ENCODE measurements at places on chromosomes 2 and 18.

DNA sequence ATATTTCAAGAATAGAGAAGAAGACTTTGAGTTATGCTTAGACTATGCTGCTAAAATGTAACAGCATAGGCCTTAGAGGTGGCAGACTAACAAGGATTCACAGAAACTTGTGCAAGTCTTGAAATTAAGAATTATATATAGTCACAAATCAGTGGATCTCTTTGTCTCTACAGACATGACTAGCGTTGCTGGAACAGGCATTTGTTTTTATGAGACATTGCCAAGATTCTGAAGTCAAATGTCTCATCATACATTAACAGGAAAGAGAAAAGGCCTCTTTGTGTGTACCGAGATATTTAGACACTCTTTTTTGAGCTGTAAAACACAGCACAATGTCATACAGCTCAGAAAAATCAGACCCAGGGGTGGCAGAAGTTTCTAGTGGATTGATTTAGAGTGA lies 207.1 kb downstream of the TMX3 start:
- DNase-seq: no peak

DNA sequence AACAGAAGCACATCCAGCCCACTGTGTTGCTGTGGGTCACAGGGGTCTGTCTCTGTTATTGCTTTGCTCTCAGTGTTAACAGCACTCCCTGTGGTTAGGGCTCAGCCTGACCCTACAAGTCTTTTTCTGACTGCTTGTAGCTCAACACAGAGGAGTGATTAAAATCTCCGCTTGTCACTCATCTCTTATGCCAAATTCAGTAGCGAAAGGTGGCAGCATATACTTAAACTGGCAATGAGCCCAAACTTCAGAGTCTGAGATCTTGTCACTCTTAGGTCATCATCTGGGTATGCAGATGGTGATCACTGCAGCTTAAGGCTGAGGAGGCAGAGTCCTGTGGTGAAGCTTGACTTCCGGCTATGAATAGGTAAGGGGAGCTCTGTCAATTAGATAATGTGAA lies 63.3 kb upstream of the CSRNP3 start:
- no peak for DNase-seq

DNA sequence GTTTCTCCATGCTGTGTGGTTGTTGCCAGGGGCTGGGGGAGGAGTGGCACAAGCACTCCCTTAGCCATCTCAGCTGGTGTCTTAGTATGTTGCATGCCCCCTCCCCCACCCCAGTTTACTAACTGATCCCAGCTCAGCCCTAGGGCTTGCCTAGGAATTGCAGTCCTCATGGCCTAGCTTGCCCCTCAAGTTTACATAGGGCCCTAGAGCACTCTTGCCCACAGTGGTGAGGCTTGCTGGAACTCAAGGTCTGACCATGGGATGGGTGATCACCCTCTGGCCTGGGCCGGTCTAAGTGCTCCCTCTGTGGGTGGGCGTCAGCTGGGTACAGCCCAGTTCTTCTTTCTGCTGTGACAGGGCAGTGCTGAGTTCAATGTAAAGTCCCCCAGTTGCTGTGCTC lies 156.1 kb upstream of the PIEZO2 start:
- DNase-seq: no peak

DNA sequence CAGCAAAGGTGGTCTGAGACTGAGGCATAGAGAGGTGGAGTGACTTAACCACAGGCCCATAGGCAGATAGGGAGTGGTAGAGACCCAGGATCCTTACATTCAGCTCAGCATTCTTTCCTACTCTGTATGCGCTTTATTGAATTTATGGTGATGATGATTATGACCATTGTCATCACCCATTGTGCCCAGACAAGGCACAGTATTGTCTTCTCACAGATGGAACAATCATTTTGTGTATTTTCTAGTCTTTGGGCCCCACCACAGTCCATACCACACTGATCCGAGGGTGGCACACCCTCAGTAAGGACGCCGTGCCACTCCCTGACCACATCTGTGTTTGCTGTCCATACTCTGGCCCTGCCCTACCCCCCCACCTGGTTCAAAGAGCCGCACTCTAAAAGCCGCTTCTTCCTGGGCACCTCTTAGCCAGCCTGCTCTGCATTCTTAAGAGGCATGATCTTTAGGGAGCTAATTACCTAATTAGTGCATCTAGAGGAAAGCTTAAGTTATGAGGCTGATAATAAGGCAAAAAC lies 179.6 kb upstream of the SMAD2 start:
- DNase-seq: no peak

- DNase-seq: no peak
Measured at GRCh38 chr18:61988100-61988499, 95.3 kb upstream of the RNF152 start.

DNA sequence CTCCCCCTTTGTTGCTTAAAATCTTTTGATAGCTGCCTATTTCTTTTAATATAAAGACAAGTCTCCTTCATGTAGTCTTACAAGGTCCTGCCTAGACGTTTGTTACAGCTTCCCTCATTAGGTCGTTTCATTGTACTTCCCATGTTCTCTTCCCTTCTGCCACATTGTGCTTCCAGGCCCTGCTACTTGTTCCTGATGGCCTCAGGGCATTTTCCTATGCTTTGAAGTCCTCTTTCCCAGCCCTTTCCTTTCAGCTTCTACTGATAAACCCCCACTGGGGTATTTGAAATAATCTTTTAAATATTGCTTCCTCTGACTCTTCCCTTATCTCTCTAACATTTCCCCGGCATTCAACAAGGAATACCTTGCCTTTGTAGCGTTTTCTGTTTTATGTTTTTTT lies 67.4 kb downstream of the UBE2E3 start:
- no peak for DNase-seq

GRCh38 chr2:134315471-134315870 lies 61.6 kb downstream of the MGAT5 start:
- no peak for DNase-seq

- DNase-seq: no peak
Measured at GRCh38 chr18:74459889-74460288, 2.8 kb upstream of the DIPK1C start.

DNA sequence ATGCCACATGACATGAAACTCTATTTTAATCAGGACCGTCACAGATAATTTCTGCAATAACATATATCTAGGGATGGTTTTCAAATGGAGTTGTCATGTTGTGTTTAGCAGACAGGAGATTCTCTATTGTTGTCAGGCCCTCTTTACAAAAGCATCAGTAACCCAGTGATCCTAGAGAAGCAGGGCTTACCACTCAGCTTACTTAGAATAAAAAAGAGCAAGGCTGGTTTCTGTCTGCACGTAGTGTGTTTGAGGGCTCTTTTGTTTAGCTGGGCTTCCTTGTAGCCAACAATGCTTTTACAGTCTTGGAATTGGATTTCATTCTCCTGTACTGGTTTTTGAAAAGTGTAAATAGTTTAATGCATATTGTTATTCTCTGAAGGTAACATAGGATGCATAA lies 210.5 kb upstream of the NRP2 start:
- no peak for DNase-seq

DNA sequence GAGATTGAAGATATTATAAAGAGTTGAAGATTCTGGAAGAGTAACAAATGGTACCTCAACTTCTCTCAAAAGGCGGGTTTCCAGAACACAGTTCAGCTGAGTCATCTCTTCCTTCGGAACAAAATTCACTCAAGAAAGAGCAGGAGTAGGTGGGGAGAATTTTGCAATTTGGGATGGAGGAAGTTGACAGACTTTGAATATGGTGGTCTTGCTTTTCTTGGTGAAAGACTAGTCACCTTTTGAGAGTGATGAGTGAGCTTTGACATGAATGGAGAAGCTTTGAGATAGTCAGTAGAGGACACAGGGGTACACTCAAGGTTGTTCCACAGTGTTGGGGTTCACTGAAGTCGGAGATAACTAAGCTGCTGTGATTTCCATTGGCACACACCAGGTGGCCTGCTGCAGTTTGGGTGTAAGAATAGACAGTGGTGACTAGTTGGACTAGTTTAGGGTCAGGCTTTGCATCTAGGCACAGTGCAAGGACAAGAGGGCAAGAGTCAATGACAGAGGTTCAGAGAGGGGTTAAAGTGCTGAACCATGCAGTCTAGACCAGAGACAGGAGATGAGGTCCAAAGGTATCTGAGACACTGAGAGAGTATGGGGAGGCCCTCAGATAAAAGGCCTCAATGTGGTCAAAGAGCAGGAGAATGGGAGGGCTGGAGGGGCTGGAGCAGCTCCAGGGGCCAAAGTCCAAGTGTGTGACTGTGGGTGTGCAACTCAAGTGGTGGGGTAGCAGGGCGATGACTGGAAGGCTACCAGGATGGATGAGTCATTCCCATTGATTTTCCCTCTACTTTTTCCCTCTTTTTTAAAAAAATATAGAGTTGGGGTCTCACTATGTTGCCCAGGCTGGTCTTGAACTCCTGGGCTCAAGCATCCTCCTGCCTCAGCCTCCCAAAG lies 7.7 kb downstream of the CCL20 start:
- DNase-seq: no peak

DNA sequence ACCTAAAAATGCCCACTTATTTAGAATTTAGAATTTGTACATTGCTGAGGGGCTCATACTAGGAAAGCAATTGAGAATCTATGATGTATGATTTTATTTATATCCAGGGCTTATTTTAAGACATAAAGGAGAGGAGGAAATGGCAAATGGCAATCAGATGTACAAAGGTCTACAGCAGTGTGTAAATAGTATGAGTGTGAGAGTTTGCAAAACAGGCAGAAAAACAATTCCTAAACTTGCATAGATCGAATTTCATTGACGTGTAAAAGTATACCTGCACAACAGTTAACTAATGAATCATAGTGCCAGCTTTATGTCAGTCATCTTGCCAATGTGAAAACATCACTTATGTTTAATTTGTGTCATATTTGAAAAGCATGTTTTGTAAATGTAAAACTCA lies 718.7 kb upstream of the GCFC2 start:
- DNase-seq: no peak

DNA sequence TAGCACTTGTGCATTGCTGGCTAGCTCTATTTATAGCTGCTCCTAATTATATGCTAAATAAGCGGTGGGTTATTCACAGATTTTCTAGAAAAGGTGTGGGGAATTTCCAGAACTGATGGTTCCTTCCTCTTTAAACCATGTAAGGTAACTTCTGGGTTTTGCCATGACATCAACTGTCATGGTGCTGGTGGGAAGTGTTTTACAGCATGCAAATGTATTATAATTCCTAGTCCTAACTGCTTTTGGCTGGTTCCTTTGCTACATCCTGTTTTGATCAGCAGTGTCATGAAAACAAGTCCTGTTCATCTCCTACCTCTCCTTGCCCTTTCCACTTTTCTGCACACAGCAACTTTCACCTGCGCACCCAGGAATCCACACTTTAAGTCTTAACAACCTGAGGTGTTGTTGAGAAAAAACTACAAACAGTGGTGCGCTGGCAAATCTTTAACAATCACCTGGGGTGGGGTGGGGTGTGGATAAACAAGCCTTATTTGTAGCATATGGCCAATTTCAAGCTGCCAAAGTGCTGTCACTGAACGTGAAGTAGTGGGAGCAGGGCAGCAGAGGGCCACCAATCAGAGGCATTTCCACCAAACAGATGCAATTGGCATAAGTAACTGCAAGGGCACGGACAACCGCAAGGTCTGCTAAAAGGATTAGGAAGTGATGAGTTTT lies 33.4 kb upstream of the SKOR2 start:
- DNase-seq: no peak

GRCh38 chr2:151176661-151177060 lies 85.0 kb downstream of the RBM43 start:
- DNase-seq: no peak

GRCh38 chr18:5895876-5896740 lies 786 bp upstream of the TMEM200C start:
- no peak for DNase-seq

DNA sequence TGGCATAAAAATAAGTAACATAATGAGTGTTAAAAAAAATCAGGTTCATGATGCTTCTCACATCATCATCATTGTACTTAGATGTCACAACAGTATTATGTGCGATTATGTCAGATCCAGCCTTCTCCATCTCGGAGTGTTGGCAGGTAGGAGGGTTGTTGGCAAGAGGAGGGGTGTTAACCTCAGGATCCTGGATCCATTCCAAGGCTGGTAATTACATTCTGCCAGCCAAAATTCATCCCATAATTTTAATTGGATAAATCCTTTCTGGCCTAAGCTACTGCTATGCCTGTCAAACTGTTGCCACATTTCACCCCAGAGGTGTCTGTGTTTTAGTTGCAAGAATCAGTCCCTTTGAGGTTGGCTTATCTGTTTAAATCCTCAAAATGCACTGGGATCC lies 891 bp upstream of the FTCDNL1 start:
- DNase-seq: no peak

DNA sequence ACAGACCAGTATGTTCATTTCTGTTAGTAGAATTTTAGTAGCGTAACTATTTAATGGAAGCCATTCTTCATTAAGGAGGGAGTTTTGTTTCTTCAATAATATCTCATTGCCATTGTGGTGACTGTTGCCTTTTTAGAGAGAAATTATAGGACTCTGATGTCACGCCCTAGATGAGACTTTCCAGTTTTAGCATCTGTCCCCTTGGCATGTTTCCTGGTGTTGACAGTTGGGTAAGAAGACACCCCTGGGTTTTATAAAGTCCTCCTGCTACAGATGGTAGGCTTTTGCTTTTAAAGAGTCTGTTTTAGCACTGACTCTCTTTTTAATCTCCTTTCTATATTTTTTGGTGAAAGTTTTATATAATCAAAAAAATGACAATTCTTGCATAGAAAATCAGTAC lies 41.9 kb downstream of the KCNJ3 start:
- no peak for DNase-seq

DNA sequence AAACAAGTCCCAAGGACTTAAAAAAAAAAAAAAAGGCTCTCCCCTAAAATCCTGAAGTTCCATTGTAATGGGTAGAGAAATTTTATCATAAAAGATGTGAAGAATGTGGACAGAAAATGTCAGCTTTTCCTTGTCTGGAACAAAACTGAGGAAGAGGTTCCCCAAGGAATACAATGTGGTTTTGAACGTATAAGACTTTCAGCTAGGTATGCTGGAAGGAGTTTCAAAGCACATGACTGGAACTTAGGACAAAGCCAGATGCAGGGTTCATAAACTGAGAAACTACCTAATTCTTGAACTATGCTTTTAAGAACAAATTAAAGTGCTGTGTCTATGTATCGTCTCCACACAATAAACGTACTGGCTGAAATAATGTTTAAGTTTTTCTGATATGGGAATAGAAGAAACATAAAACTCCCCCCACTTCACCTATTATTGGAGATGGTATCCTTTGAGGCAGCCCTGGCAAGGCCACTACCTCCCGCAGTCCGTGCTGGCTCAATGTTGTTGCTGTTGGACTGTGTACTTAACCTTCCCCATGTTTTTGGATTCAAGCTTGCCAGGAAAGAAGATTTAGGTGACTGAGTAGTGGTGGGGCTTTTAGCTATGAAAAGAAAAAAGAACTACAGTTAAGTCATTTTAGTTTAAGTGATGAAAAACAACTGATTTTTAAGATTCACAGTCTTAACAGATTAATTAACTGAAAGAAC lies 84.2 kb upstream of the DNER start:
- no peak for DNase-seq

Data from CD4-positive, alpha-beta T cell treated with Interleukin-12 subunit alpha and Interleukin-12 subunit beta, for 1 hour (primary cell).